ENCODE measurements at places on chromosomes 2 and 18.

DNA sequence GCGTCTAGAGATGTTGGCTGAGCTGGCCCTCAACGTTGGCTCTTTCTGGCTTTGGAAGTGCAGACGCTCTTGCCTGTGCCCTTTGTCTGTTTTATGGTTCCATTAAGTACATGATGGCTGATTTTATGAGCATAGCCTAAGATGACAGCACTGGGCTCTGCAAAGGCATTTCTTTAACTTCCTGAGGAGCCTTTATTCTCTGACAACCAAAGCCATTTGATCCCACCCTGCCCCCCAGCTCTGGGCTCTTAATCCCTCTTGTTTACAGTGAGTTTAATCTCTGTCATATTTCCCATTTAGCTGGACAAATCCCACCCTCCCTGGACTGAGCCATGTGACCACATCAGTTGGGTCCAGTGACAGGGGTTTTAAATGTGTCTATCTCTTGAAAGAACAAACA is 195.9 kb downstream of the ACKR3 start:
- no peak for DNase-seq

GRCh38 chr2:230209422-230210051 is 10.2 kb downstream of the SP110 start:
- DNase-seq: no peak

DNA sequence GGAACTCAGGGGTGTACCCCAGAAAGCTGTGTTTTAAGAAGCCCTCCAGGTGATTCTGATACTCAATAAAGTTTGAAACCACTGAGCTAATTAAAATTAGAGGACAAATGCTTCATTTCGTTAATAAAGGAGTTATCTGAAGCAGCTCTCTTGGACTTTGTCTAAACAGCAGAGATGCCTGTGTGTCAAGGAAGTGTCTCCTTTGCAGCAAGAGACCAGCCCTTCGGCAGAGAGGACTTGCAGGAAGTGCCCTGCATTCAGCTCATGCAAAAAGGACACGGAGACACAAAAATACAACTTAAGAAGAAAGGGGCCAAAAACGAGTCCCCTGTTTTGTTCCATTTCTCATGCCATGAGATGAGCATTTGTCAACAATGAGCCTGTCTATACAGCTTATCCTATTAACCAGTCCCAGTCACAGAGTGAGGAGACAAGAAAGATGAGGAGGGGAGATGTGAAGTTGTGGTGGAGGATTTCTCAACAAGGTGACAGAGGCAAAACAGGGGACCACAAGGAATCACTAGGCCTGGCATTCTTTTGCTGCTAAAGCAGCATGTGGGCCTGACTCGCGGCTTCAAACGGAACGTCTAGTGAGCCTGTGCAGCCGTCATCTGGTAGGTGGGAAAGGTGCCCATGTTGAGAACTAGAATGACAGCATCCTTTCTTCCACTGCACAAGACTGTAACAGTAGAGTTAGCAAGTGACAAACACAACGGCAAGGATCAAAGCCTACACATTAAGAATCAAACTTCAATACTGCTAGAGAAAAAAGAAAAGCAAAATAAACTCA is 152.3 kb downstream of the ANTXR1 start:
- DNase-seq: no peak

DNA sequence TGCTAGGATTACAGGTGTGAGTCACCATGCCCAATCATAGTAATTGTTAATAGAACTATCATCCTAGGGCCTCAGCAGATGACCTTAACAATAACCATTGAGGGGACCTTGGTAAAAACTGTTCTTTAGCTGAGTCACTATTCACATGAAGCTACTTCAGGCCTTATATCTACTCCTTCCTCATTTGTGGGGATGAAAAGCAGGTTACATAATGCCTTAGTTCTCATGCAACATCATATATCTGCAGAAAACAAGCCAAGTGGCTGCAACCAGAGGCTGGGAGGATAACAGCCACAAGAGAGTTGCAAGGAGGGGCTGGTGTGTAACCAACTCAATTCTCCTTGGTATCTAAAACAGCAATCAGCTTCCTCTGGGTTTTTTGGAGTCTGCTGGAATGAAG is 445.4 kb downstream of the NBAS start:
- DNase-seq: no peak

DNA sequence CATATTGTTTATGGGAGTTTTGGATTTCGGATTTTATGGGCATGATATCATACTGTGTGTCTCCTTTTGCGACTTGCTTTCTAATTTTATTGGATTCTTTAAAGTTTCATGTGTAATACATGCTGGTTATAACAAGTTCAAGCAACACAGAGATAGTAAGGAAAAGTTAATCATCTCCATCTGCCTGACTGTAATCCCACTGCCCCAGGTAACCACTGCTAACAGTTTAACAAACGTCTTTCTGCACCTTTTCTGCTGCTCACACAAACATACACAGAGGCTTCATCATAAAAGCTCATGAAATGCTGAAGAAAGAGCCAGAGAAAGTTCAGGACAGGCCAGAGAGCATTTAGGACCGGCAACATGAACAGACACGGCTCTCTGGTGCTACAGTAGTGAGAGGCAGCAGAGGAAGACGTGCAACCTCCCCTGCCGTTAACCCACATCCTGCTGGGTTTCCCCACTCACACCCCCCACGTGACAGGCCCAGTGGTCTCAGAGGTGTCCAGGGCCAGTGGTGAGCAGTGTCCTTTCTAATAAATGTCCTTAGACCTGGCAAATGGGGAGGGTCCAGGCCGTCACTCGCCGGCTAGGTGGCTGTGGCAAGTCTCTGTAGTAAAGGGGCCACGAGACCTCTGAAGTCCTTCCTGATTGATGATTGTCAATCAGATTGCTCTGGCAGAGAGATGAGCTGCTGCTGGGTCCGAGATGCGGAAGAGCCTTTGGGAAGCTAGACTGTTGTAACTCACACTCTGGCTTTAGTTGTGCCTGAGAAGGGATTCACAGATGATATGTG is 43.0 kb upstream of the SLC1A4 start:
- DNase-seq: no peak

DNA sequence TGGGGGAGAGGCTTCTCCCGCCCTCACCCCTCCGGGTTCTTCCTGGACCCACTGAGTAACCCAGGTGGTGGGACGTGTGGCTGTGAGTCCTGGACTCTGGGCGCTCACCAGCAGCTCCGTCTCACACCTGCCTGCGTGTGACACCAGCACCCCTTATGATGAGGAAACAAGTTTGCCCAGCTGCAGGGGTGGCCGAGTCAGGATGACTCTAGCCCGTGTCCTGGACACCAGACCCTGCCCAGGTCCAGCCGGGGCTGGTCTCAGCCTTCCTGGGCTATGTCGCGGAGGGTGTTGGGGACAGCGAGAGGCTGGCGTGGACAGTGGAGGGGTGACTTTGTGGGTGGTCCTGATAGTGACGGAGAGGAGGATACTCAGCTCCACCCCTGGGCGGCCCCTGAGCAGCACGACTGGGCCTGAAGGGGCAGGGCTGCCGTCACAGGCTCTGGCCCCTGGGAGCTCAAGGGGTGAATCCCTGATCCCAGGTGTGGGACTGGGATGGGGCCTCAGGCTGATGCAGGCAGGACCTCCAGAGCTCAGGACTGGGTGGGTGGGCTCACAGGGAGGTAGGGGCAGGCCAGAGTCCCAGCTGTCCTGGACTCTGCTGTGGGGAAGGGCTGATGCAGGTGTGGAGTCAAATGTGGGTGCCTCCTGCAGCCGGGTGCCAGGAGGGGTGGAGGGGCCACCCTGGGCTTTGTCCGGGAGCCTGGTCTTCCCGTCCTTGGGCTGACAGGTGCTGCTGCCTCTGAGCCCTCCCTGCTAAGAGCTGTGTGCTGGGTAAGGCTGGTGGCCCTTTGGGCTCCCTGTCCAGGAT is 3.7 kb downstream of the GPR35 start:
- DNase-seq: no peak

- DNase-seq: no peak
Observed at GRCh38 chr2:55119711-55120487, 69.6 kb upstream of the RTN4 start.

GRCh38 chr18:28541276-28541930 is 364.5 kb upstream of the CDH2 start:
- DNase-seq: no peak

DNA sequence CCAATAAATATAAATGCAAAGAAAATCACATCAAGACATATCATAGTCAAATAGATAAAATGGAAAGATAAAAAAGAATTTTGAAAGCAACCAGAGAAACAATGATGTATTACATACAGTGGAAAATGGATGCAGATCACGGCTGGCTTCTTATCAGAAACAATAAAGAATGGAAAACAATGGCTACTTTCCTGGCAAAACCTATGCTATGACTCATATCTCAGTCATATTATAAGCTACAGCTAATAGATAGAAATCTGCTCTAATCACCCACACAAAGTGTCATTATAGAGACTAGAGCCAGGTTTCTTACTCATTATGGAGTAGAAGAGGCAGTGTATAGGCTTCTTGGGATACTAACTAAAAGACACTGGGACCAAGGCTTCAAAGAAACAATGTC is 93.5 kb upstream of the TACR1 start:
- no peak for DNase-seq

- no peak for DNase-seq
Observed at GRCh38 chr2:202636213-202636513, 1.4 kb downstream of the FAM117B start.

DNA sequence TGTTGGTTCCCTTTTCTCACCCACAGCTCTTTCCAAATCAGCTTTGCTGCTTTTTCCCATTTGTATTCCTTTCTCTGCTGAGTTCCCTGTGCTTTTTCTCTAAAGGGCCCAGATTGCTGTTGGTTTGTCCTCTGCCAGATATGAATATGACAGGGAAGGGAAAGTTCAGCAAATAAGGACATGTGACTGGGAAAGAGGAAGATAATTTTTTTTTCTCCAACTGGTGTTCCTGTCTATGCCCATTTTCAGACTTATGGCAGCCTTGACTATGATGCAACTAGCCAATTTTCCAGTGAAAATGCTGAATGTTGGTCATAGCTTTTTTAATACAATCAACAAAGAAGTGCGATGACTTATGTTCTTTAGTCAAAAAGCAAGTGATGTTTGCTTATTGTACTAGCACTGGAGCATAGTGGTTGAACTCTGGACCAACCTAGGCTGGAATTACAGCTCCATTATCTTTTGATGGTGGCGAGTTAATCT is 7.7 kb downstream of the MDH1 start:
- no peak for DNase-seq

DNA sequence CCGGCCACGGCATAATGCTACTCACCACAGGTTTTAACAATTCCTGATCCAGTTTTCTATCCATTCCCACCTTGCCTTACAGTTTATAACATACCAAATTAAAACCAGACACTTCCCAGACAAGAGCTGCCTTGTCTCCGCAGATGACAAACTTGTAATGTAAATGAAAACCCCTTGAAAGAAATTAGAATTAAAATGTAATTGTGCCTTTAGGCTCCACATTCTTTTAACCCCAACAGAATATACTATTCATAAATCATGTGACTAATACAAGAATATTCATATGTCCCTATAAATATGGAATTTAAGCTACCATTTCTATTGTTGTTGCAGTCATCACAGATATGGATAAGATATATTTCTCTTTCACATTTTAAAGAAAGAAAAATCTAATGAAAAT is 69.9 kb upstream of the ZBTB14 start:
- DNase-seq: no peak

- no peak for DNase-seq
Observed at GRCh38 chr18:75105551-75106254, 103.2 kb downstream of the PTGR3 start.

DNA sequence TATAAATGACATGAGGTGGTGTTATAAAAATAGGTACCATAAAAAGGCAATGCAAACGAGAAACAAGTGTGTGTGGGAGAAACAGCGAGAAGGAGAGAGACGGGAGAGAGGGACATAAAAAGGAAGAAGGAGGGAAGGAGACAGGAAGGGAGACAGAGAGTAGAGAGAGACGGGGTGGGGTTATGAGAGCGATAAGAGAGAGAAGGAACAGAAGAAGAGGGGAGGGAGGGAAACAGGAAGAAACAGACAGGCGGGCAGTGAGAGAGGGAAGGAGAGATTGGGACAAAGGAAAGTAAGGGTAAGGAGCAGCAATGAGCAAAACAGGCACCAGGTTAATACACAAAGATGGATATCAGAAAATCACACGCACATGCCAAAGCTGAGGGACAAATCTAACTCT is 83.7 kb downstream of the TGFA start:
- no peak for DNase-seq

- no peak for DNase-seq
Observed at GRCh38 chr2:31428001-31428418, 13.5 kb upstream of the XDH start.

DNA sequence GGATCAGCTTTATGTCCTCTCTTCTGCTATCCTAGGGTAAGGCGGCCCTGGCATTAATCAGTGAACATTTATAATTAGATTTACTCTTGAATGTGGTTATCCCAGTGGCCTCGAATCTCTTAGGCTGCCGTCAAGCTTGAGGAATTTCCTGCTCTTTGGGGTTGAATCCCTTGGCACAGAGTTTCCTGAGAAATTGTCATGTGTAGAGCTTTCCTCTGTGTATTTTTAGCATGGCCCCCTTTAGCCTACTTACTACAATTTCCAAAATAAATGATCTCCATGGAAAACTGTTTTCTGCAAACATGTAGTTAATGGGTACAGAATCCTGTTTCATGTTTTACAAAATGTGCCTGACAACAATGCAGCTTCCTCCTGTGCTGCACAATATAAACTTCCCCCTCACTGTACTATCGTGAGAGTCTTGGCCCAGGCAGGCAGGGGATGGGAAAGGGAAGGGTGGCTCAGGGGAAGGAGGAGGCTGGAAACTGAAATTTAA is 18.1 kb downstream of the NCAPH start:
- no peak for DNase-seq

DNA sequence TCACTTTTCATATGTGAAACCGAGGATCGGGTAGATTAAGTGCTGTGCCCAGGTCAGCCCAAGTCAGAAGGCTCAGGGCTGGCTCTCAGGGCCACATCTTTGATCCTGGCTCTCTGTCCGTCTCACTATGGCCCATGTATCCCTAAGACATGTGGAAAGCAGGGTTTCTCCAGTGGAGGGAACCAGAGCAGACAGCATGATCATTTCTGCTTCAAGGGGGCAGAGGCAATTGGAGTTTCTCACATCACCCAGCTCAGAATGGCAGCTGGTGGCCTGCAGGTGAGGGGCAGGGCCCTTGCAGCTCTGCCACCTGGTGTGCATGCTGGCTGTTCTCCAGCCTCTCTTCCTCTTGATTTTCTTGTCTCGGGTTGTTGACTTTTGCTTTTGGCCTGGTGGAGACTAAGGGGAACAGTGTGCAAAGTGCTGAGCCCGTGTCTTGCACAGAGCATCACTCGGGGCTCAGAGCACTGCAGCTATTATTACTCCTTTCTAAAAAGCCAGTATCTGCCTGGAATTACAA is 27.0 kb downstream of the LDLRAD4 start:
- peak; percentile 69 for DNase-seq

DNA sequence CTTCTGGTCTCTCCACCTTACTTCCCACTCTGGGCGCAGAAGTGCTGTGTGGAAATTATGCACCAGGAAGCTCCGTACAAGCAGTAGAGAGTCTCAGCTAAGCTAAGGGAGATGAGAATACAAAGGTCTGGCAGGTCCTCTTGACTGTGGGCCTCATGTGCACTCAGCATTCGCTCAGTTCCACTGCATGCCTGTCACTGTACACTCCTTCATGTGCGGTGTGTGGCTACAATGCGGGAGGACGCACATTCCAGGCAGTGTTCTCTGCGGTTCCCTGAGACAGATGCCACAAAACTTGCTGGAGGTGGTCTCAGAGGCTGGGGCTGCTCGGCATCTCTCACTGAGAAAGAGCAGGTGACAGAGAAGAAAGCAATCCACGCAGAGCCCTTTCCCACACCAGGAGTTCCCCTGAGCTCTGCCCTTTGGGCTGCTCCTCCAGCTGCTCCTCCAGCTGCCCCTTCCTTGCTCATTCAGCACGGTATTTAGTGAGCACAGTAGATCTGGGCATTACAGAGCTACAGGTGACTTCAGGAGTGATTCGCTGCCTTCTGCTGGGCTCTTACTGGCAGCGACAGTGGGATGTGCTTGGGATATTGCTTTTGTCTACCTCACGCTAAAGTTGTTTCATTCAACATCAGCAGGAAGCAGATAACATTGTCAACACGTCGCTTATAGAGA is 176.6 kb downstream of the SH3RF3 start:
- no peak for DNase-seq

All from NCI-H1105 (cell line).